CD4-positive, alpha-beta T cell treated with Interleukin-17A for 1 hour (primary cell): ENCODE measurements at places on chromosomes 2 and 18.

DNA sequence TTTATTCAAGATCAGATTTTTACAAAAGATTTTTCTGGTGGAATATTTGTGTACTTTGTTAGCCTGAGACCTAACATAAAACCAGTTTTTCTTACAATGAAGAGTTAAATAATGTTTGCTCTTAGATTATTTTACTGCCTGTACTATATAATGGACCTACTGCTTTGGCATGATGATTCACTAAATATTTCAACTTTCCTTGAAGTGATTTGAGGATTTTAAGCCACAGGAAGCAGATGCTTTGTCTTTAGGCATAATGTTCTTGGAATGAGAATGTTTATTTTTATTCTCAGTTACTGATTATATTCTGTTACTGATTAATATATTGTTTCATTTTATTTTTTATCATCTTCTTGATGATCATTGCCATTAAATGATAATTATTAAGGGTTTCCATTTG is 175.3 kb upstream of the LRP1B start:
- DNase-seq, result no peak

DNA sequence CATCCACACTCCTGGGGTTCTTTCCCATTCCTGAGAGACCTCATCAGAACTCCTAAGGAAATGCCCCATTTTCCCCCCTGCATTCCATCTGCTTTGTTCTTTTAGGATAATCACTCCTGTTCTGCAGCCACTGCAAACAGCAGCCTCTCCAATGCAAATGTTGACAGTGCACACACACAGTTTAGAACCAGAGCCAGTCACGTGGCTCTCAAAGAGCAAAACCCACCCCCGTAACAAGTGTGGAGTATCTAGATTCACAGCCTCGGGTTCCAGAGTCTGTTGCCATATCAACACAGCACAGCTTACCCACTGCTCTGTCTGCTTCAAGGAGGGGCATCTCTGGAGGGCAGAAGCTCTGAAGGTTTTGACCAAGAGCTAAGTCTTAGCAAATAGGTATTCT is 180.0 kb downstream of the NAPG start:
- no peak for DNase-seq

DNA sequence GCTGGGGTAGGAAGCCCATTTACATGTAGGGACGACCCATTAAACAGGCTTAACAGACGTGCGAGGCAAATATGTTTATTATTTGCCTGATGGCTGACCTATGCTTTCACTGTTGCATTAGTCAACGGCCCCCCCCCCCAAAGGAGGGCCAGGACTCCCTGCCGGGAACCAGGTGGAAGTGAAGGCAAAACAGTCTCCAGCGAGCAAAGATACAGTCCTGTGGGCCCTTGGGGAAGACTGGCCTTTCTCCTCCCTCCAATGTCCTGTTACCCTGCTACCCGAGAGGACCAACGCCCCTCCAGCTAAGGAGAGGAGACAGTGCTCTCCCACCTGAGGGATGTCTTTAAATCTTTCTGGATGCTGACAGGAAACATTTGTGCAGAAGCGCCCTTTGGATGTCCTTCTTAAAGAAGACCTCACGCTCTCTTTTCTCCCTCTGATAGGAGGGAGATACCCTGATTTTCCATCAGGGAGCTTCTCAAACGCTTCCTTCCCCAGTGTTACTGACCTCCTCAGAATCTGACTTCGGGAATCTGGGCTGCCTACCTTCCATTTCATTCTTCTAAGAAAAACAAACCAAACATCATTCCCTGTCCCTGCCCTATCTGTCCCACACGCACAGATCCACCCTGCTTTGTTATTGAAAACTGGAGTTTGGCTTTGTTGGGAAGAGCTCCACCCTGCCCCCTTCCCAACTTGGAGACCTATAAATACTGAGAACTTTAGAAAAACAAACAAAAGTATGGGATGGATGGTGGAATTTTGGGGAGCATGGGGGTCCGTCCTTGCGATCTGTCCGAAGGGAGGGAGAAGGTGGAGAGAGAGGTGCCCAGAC is 135.9 kb upstream of the SIX3 start:
- DNase-seq, result no peak

- no peak for DNase-seq
Observed at GRCh38 chr2:149049142-149049541, 10.6 kb downstream of the LYPD6B start.

DNA sequence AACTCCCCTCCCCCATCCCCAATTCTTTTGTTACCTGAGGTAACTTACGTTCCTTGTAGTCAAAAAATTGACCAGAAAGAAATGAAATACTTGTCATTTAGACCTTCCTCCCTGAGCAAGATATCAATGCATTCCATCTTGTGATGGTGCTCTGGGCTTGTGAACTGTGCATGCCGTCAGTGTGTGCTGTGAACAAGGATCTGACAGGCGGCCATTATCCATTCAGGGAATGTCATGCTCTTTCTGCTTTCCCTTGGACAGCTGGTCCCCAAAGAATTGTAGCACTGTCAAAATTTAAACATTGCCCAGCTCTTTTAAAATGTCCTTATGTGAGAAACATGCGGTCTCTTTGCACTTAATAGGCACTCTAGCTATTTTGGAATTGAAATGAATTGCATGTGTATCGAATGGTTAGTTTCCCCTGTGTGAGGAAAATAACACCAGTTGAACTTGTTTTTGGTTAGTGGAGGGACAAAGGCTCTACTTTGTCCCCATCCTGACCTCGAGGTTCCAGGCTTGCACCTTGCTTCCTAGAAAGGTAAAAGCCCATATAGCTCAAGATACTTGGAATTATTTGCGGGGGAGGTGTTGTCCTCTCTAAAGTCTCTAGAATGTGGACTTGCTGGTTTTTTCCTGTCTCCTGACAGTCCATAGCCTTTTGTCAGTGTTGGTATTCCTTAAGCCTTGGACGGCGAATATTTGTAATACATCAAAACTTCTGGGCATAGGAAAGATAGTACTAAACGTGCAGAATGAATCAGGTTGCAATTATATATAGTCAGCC is 350.9 kb downstream of the NUP35 start:
- DNase-seq, result no peak
